ENCODE measurements at places on chromosomes 2 and 18. TPM values are rescaled to one million over a fixed set of nuclear protein-coding genes. Genes with fewer than 3 reads are reported as not detected.

- DNase-seq, result no peak
These were observed 290.7 kb upstream of the SALL3 start for GRCh38 chr18:78688916-78689315.

DNA sequence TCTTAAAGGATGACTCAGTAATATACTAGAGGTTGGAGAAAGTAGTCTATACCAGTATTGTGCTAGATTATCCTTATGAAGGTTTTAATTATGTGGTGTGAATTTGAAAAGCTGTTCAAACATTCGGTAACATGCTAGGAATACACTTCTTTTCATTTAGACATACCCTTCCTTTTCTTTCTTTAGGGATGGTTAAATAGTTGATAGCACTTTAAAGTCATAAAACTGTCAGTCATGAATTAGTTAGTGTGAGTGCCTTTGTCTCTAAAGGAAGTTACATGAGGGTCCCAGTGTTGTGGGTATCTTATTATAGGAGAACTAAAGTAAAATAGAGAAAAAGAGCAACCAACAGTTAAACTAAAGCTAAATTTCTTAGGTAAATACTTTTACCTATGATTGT, 149.3 kb downstream of the CSRNP3 start:
- DNase-seq, result no peak

DNA sequence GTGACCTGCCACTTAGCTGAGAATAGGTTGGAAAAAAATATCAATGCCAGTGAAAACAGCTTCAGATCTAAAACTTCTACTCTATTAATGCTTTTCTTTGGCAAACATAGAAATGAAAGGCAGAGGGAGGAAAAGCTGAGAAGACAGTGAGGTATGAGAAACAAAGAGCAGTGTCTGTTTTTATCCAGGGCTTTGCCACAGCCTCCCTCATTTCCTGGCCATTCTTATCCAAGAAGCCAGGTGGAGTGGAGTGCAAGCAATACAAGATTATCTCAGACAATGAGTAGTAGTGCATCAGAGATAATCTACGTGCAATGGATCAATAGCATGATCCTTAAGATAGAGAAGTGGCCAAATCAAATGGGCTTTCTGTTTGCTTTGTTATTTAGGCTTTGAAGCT, 808.7 kb upstream of the PIK3C3 start:
- DNase-seq, result no peak

GRCh38 chr2:239306274-239307220, 94.3 kb downstream of the HDAC4 start:
- no peak for DNase-seq

SERPINB12 gene
- total RNA-seq, result not detected

MFSD6 gene
- total RNA-seq, result 38.3 TPM

NT5C1B gene
- not detected for total RNA-seq

CDH20 gene
- total RNA-seq, result not detected
